Nephron progenitor cell (in vitro differentiated cells): ENCODE measurements at places on chromosomes 3 and 15.

DNA sequence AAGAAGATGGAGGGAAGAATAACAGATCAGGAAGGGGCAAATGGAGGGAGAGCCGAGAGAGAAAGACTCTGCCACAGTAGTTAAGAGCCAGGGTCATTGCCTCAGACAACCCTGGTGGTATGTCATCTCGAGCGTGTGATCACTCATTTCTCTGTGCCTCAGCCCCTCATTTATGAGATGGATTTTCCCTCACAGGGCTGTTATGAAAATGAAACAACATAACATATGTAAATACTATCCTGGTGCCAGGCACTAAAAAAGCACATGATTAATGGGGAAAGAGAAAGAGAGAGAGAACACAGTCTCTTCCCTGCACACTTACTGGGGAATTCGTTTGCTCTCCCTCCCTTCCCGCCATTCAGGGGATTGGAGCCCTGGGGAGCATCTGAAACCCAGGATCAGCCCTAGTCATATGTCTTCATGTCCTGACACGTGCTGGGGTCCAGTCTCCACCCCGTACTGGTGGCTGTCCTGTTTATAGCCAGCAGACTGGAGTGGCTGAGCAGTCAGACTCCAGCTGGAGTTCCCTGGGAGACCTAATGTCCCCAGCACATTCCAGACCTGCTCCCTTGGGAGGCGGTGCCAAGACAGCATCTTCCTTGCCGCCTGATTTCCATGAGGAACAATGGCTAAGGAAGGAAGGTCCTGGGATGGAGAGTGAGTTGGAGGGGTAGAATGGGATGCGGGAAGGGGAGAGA is 14.7 kb upstream of the AMOTL2 start:
- DNase-seq, result no peak

DNA sequence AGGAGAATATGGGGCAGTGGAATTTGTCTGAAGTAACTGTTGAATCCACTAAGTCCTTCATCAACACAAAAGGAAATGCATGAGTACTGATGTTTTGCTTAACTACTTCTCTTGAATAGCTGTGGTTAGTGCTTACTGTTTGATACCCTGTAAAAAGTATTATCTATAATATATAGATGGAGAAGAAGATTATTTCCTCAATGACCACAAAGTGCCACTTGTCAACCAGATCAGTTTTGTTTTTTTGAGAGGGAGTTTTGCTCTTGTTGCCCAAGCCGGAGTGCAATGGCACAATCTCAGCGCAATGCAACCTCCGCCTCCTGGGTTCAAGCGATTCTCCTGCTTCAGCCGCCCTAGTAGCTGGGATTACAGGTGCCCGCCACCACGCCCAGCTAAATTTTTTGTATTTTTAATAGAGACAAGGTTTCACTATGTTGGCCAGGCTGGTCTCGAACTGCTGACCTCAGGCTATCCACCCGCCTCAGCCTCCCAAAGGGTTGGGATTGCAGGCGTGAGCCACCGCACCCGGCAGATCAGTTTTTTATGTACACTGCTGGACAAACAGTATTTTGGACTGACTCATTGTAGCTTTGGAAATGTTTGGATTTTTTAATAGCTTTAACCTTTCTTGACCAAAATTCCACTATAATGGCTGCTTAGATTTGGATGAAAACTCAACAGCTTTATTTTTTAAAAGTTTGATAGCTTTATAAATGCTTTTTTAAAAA is 1.5 kb upstream of the RPLP1 start:
- no peak for DNase-seq

DNA sequence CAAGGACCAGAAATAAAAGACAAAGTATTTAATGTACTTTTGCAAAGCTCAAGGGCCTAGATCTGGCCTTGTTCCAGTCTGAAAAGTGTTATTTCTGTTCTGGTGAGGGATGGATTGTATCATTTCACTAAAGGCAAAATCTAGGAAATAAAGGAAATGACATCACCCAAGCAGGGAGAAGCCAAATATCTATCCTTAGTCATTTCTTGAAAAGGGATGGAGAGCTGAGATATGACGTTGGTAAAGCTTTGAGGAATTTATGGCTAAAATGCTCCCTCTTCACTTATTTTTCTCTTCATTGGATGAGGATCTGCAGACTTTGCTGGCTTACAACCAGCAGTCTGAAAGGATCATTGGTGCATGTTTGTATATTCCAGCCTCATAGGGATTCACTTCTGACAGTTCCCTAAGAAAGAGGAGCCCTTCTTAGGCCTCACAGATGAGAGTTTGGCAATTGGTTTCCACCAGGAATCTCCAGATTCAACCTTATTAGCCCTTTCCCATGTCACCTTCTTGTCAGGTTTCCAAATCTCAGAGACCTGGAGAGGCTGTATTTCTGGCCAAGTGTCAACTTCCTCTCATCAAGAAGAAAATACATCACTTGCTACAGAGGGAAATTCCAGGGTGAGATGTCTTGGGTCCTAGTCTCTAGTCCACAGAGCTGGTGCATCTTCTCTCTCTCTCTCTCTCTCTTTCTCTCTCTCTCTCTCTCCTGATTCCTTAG is 93.7 kb upstream of the BOC start:
- DNase-seq, result no peak

GRCh38 chr15:82129761-82130160 is 83.9 kb upstream of the MEX3B start:
- DNase-seq, result peak; percentile 33

GRCh38 chr3:27287052-27287451 is 82.1 kb downstream of the NEK10 start:
- DNase-seq, result no peak

DNA sequence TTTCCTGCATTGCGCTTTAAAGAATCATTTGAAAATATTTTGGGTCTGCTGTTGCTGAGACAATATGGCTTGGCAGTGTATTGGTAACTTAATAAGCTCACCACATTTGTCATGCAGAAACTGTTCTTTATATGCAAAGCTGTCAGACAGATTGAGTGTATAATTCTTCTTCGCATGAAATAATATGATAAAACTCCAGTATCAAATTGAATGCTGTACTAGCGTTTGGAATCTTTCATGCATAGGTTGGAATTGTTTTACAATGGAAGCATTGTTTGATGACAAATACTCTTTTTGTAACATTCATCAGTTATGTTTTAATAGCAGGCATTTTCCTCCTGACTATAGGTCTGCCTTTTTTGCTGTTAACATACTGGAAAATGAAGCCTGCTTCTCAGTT is 53.8 kb downstream of the RBMS3 start:
- no peak for DNase-seq

DNA sequence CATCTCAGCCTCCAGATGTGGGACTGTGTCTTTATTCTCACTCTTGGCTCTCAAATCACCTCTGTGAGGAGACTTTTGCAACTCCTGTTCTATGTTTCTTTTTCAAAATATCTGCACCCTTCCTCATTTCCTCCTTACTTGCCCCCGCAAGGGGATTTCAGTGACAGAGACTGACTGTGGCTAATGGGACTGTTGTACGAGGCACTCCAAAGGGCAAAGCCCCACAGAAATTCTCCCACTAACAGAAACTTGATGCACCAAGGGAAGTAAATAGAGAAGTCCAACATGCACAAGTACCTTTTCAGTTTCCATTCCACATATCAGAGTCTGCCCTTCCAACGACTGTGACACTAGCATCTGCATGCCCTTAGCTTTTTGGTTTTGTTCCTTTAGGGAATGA is 69.7 kb downstream of the LRRK1 start:
- DNase-seq, result no peak

- DNase-seq, result no peak
Observed at GRCh38 chr3:25945366-25945765, 155.5 kb downstream of the OXSM start.

- DNase-seq, result no peak
Observed at GRCh38 chr3:21551019-21551418, 200.0 kb downstream of the ZNF385D start.

DNA sequence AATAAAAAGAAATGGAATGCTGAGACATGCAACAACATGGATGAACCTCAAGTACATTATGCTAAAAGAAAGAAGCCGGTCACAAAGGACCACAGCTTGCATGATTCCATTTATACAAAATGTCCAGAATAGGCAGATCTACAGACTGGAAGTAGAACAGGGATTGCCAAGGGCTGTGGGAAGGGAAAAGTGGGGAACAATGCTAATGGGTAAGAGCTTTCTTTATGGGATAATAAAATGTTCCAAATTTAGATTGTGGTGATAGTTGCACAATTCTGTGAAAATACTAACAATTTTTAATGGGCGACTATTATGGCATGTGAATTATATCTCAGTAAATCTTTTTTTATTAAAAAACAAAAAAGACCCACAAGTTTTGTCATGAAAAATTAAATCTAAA is 106.2 kb downstream of the TMCO5A start:
- no peak for DNase-seq

DNA sequence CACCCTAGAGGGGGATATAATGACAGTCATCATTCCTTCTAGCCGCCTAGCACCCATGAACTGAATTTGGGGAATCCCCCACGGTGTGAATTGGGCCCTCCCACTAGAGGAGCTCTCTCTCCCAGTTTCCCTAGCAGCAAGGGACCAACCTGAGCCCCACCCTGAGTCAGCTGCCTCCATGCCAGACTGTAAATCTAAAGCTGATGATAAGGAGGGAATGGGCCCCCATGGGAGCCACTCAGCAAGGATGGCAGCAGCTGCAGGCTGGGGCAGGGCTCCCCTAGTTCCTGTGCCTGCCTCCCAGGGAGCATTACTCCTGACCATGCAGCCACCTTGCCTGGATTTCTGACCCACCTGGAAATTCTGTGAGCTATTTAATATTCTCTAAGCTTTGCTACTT is 57.0 kb upstream of the PXYLP1 start:
- DNase-seq, result no peak

GRCh38 chr15:48566668-48567067 is 78.8 kb downstream of the FBN1 start:
- no peak for DNase-seq

DNA sequence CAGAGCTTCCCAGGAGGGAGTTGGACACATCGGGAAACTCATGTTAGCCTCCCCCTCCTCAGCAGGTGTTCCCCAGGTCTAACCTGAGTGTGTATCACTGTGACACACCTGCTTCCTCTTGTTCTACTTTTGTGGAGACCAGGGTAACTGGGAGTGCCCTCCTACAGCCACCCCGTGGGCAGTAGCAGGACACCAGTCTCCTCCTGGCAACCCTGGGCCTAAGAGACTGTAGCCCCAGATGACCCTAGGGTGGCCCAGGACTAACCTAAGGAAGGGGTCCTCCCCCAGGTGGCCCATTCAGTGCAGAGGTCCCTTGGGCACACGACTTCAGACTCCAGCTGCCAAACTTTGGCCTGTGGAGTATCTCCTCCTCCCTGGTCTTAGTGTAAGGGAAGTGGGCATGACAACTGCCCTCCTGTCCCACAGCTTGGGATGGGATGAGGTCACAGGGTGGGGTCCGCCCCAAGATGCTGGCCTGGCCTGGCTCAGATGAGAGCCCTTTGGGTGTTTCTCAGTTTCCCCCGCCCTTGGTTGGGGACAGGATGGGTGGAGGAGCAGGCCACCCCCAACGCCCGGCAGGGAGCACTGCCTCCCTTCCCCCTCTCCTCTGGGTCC is 4.8 kb downstream of the CSK start:
- DNase-seq, result no peak

GRCh38 chr15:92304223-92304975 is 89.3 kb upstream of the ST8SIA2 start:
- DNase-seq, result no peak

DNA sequence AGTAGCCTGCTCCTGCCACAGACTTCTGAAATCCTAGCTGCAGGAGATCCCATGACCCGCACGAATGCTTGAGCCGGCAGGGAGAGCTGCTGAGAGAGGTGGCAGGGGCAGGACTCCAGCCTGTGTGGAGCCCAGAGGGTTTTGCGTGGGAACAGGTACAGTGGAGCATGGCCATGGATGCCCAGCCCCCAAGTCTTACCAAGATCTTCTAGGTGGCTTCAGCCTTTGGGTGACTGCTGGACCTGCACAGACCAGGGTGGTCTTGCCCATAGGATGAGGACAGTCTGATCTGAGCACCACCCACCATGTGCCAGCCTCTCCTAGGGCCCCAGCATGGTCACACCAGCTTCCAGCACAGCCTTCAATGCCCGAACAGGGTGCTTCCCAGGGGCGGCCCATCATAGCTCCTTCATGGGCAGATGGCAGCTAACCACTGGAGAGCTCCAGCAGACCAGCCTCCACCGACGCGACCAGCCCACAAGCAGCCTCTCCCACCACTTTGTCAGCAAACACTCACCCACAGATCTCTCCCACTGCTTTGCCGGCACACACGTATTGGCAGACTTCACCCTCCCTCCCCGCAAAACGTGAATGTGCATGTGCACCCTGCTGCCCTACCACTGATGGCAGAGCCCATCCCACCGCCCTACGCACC is 56.0 kb downstream of the ADAMTS17 start:
- DNase-seq, result no peak

GRCh38 chr15:69719527-69720240 is 267.1 kb downstream of the RPLP1 start:
- DNase-seq, result no peak

DNA sequence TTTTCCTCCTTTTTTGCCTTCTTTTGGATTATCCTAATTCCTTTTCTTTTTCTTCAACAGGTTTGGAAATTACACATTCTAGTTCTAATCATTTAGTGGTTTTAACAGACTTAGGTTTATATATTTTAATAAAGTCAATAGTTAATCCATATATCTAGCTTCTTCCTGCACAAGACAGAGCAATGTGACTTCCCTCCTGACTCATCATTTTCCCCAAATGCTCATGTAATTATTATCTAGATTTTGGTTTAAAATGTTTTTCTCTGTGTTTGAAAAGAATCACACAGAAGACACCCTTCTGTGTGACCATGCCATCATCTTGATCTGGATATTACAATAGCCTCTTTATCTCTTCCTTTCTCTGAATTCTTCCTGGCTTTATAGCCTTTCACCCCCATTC is 28.6 kb upstream of the SSR3 start:
- no peak for DNase-seq

- DNase-seq, result no peak
Observed at GRCh38 chr3:134094491-134094890, 64.8 kb upstream of the SLCO2A1 start.

DNA sequence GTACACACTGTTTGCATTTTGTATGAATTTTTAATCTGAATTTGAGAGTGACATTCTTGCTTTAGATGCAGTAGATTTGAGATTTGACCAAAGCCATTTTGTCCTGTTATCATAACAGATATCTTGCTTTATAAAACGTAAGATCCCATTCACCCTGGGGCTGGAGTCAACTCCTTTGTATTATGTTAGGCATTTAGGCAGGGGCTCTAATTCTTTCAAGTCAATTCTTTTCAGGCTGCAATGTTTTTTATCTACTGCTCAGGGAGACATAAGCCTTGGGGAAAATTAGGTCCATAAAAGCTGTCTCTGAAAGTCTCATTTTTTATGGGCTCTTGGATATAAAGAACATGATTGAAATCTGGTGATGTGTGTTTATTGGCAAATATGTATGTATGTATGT is 53.0 kb upstream of the CADPS start:
- DNase-seq, result no peak

- peak; percentile 89 for DNase-seq
Observed at GRCh38 chr3:46812237-46812791, 50.9 kb downstream of the MYL3 start.

GRCh38 chr15:81555346-81555745 is 181.3 kb upstream of the TMC3 start:
- no peak for DNase-seq

- DNase-seq, result no peak
Observed at GRCh38 chr3:18438586-18438985, 13.4 kb upstream of the SATB1 start.
